Right atrium auricular region (tissue), 2 donors: ENCODE measurements at places on chromosomes 7 and 10.
A peak's percentile ranks its signal among the peaks of the same experiment; 100 is the strongest.

DNA sequence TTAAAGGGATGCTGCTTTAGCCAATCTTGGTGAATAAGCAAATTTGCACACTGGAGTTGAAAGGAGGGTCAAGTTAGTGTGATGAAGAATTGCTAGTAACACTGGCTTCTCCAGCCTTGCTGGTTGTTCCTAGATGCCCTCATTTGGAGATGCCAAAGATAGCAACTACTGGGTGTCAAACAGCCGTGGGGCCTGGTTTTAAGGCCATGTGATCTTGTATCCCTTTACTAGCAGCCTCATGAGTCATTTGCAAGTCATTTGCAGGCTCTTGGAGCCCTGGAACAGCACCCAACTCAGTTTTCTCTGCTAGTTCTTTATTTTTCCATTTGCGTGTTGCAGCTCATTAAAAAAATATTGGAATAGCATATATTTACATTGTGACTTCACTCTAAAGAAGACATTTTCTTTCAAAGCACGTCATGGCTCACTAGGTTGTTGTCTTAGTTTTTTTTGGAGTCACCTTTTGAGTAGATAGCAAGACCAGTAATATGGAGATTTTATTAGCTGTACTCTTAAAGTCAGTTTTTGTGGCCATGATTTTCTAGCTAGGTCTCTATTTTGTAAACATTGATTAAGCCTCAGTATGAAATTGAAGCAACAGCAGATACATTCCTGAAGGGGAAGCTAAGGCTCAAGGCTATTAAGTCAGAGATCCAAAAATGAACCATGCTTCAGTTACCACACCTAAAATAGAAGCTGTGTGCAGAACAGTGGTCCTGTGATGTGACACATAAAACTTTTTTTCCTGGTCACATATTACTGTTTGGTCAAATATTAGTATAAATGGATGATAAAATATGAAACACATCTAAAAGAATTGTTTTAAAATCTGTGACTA is 1.3 kb downstream of the LSMEM1 start:
- DNase-seq, result no peak

DNA sequence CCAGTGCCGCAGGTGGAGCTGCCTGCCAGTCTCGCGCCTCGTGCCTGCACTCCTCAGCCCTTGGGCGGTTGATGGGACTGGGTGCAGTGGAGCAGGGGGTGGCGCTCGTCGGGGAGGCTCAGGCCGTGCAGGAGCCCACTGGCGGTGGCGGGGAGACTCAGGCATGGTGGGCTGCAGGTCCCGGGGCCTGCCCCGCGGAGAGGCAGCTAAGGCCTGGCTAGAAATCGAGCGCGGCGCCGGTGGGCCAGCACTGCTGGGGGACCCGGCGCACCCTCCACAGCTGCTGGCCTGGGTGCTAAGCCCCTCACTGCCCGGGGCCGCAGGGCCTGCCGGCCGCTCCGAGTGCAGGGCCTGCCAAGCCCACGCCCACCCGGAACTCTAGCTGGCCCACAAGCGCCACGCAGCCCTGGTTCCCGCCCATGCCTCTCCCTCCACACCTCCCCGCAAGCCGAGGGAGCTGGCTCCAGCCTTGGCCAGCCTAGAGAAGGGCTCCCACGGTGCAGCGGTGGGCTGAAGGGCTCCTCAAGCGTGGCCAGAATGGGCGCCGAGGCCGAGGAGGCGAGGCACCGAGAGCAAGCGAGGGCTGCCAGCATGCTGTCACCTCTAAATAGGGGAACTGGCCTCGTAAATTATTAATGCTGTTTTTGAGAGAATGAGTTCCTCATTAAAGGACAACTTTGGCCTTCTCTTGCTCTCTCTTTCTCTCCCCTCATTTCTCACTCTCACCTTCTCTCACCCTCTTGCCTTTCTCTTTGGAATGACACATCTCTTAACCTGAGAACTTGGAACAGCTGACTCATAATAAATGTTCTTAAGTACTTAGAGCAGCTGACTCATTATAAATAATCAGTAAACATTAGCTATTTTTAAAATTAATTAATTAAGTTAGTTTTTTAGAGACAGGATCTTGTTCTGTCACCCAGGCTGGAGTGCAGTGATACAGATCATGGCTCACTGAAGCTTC is 4.9 kb downstream of the ACADSB start:
- DNase-seq, result no peak

- DNase-seq, result peak; percentile 66
Measured at GRCh38 chr7:134565643-134566136, 16.8 kb downstream of the AKR1B15 start.

GRCh38 chr7:8221101-8221495 is 40.9 kb downstream of the ICA1 start:
- no peak for DNase-seq
